Vagina (tissue), 2 donors: ENCODE measurements at places on chromosomes 13 and 19.

GRCh38 chr19:35090160-35090505 lies 25.5 kb upstream of the FXYD3 start:
- no peak for DNase-seq

DNA sequence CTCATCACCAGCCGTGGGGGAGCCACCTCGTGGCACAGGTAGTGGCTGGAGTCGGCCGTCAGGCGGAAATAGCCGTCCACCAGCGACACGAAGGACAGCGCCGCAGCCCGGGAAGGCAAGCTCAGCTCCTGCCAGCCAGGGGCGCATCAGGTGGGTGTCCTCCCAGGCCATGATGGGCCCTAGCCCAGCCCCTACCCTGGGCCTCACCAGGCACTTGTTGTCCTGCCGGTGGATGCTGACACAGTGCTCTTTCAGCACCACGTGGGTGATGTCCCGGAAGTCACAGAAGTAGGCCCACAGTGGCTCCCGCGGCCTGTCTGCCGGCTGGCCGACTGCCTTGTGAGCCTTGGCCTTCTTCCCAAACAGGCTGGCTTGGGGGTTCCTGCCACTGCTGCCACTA lies 15.7 kb downstream of the TYK2 start:
- DNase-seq: no peak

GRCh38 chr13:94717916-94718315 lies 5.6 kb upstream of the SOX21 start:
- no peak for DNase-seq

DNA sequence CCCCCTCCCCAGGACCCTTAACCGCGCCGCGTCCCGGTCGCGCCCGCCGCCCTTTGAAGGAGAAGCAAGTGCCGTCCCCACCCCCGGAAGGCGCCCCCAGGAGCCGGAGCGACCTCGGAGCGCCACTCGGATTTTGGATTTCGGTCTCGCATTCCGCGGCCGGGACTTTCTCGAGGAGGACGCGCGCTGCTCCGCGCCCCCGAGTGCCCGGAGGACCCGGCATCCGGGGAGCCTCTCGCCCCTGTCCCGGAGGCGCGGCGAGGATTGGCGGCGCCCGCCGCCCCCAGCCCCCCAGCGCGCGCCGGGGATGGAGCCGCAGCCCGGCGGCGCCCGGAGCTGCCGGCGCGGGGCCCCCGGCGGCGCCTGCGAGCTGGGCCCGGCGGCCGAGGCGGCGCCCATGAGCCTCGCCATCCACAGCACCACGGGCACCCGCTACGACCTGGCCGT lies 1.6 kb downstream of the MIDN start:
- no peak for DNase-seq

- DNase-seq: no peak
Observed at GRCh38 chr13:31512331-31512730, 227.0 kb upstream of the RXFP2 start.

GRCh38 chr19:6099033-6099432 lies 11.3 kb downstream of the RFX2 start:
- no peak for DNase-seq

- no peak for DNase-seq
Observed at GRCh38 chr13:94063096-94063495, 416.4 kb downstream of the DCT start.

DNA sequence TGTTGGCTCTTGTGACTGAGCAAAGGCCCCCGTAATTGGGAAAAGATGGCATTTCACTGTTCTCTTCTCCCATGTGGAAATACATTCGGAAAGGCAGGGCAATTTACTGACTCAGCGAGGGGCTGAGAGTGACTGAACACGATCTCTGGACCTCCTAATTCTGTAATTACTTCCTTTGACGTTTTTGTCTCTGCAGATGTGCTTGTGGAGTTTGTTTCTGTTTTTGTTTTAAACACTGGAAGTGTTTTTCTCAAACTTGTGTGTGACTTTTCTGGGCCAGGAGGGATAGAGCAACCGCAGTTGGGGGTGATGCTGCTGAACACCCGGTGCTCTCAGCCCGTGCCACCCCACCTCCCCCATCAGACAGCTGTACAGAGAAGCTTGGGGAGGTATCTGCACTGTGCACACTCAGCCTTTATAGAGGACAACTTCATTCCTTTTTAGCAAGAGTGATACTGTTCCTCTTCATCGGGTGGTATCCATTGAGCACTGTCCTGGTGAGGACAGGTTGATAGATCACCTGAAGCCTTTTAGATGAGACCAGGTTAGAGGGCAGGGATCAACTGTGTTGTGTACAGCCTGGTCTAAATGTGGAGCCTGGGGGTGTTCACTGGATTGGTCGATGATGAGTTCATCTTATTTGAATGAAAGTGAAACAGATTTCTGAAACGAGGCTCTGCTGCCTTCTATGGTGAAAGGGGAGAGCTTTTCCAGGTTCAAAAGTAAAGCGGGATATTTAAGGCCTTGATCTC lies 117.4 kb downstream of the ESD start:
- DNase-seq: no peak

GRCh38 chr19:55647732-55648584 lies at the start of gene CCDC106:
Gene CCDC106 (plus strand): TSS chr19:55648212. CDS start chr19:55649047, 835 bp downstream.
- DNase-seq: no peak

DNA sequence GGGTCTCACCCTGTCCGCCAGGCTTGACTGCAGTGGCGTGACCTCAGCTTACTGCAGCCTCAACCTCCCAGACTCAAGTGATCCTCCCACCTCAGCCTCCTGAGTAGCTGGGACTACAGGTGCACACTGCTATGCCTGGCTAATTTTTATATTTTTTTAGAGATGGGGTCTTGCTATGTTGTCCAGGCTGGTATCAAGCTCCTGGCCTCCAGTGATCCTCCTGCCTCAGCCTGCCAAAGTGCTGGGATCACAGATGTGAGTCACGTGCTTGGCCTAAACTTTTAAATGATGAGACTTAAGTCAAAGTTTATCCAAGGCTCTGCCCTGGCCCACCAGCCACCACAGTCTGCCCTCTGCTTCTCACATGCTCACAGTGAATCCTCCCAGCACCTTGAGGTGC lies 2.2 kb downstream of the C19orf33 start:
- DNase-seq: no peak

DNA sequence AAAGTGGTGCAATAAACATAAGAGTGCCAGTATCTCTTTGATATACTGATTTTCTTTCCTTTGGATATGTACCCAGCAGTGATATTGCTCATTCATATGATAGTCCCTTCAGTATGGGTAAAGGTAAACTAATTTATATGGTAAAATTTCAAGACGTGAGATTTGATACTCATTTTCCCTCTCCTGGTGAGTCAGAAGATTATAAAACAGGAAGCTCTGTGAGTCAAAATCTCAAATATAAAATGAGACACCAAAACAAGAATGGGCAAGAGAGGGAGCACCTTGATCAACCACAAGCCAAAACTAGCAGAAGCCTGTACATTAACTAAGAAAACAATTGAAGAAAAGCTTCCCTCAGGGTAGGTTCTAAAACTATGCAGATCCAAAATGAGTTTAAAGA lies 216.3 kb downstream of the SLITRK6 start:
- DNase-seq: no peak

DNA sequence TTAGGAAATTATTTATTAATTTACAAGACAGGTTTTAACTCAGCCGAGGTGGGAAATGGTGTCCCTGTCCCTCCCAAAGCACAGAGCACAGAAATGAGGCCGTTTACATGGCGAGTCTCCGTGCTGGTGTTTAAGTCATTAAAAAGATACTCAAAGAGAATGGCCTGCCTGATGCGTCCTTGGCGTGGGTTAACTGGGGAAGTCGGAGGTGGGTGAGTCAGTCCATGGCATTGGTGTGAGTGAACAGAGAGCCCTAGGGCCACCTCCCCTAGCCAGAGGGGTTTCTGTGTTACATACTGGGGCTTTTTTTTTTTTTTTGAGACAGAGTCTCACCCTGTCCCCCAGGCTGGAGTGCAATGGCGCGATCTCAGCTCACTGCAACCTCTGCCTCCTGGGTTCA lies 3.9 kb downstream of the FEM1A start:
- DNase-seq: no peak

DNA sequence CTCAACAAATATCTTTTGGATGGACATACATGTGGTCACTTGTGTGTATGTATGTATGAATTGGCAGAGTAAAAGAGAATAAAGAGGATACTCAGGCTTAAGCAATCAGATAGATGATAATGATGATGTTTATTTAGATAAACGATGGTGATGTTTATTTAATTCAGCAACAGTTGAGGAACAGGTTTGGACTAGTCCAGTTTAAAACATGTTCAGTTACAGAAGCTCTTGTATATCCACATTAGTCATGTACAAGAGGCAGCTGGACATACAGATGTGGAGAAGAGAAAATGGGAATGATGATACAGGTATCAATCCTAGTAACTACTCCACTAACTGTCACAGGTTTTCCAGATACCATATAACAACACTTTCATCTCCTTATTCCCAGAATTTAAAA lies 232.1 kb downstream of the DIAPH3 start:
- no peak for DNase-seq

- DNase-seq: no peak
Observed at GRCh38 chr13:109096101-109096500, 466.7 kb downstream of the MYO16 start.

- DNase-seq: no peak
Observed at GRCh38 chr13:44174769-44175425, 198.7 kb upstream of the SERP2 start.

DNA sequence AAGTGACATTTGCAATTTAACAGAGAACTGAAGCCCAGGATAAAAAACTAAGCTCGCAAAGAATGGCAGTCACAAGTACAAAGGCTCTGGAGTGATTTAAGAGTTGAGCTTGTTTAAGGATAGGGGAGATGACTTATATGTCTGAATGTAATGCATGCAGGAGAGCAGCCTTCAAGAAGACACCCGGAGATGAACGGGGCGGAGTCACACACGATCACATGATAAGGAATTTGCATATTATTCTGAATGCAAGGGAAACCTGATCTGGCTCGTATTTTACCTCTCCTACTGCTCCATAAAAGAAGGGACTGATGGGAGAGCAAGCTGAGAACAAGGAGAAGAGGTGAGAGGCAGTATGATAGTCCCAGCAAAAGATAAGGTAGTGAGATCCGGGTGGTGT lies 12.9 kb downstream of the TBC1D4 start:
- DNase-seq: no peak

DNA sequence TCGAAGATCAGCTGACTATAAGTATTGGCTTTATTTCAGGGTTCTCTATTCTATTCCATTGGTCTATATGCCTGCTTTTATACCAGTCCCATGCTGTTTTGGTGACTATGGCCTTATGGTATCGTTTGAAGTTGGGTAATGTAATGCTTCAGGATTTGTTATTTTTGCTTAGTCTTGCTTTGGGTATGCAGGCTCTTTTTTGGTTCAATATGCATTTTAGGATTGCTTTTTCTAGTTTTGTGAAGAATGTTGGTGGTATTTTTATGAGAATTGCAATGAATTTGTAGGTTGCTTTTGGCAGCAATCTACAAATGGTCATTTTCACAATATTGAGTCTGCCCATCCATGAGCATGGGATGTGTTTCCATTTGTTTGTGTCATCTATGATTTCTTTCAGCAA lies 951.9 kb upstream of the SLITRK1 start:
- DNase-seq: no peak

DNA sequence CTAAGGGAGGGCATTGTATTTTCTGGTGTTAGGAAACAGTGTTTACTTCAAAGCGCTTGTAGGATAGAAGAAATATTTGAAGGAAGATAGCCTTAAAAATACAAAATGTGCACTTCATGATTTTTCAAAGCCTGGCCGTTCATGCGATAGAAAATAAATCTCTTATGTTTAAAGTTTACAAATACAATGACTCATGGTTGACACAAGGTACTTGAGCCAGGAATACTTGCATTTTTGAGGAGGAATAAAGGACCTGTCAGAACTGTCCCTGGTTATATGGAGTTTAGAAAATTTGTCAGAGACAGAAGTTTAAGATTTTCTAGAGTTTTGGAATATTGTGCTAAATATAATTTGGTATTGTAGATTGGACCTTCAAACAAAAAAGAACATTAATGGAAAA lies 1223.2 kb upstream of the SLC10A2 start:
- no peak for DNase-seq

GRCh38 chr13:109481040-109481439 lies 305.3 kb downstream of the IRS2 start:
- no peak for DNase-seq
